ENCODE measurements at places on chromosomes 16 and 17.

- no peak for DNase-seq
Measured at GRCh38 chr17:15109608-15110007, 155.5 kb downstream of the PMP22 start.

GRCh38 chr16:83935858-83936255 is 17.2 kb upstream of the OSGIN1 start:
- DNase-seq: no peak

- DNase-seq: no peak
Measured at GRCh38 chr17:76427501-76428231, 25.3 kb downstream of the UBE2O start.

DNA sequence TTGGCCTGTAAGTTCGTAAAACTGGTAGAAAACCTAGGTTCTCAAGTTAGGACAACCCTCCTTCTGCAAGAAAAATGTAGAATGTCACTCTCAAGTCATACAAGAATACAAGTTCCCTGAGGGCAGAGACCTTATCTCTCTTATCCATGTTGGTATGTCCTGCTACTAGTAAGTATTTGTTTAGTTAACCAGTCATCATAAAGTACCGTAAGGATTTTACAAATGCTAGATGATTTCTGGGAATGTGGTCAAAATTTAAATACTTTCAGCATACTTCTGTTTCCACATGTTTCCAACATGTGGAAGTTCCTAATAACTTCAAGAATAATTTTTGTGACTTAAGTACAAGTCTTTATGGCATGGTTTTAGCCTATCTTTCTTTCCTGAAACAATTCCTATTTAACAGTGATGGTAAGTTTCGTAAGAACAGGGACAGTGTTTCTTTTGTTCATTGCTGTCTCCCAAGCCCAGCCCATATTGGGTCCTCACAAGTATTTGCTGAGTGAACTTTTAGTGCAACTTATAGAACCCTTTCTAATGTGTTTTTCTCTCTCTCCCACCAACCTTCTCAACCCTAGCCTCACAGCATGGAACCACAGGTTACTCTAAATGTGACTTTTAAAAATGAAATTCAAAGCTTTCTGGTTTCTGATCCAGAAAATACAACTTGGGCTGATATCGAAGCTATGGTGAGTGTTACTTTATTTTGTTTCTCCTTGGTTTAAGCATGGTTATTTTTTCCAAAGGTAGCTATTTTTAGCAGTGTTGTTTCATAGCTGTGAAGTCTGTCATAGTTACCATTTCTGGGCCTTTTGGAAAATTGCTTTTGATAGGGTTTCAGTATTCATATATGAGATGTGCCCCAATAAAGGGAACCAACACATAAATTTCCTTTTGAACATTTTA is 4.5 kb downstream of the NBR1 start:
- DNase-seq: no peak

DNA sequence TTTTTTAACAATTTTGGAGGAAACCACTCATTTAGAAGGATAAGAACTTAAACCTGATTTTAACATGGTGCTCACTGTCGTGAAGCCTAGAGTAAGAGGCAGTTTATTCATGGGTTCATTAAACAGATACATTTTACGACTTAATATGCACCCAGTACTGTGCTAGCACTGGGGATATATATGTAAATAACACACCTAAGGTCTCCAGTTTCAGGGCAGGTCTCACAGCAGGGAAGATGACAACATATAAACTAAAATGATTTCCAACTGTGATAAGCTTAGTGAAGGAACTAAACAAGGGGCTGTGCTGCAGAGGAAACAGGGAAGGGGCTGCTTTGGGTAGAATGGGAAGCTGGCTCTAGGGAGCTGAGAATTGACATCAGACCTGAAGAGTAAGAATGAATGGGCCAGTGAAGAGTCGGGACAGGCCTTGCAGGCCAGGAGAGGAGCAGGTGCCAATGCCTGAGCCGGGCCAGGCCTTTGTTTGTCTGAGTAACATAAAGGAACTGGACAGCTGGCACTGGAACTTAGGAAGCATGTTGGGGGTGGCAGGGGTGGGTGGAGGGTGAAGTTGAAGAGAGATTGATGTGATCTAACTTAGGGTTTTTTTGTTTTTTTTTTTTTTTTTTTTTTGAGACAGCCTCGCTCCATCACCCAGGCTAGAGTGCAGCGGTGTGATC is 12.1 kb downstream of the NT5M start:
- no peak for DNase-seq

- no peak for DNase-seq
Measured at GRCh38 chr16:9463461-9463860, 372.0 kb downstream of the HAPSTR1 start.

DNA sequence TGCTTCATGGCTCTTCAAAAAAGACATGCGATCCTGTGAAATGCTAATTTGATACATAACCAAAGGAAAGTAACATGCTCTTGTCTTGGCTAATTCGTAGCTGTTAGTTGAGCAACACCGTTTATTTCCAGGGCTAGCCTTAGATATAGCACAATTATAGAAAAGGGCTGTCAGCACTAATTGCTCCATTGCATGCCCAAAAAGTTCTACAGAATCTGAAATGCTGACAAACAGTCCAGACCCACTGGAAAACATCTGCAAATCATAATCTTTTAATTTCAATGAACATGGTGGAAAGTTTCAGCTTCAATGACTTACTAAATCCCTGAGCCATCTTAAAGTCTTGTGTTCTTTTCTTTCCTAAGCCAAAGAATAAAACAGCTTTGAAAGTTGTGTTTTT is 42.9 kb upstream of the NUDT7 start:
- no peak for DNase-seq

Measured in stimulated activated CD8-positive, alpha-beta memory T cell treated with anti-CD3 and anti-CD28 coated beads, Interleukin-15, amount 100 ng/mL, for 24 hours (primary cell).